AG08395 (cell line): ENCODE measurements at places on chromosomes 11 and 22.

- DNase-seq: no peak
These were observed 7.9 kb downstream of the SLC35C1 start for GRCh38 chr11:45812581-45813548.

GRCh38 chr11:133559382-133559781 lies 27.1 kb upstream of the OPCML start:
- no peak for DNase-seq

- no peak for DNase-seq
These were observed 16.4 kb upstream of the KDM2A start for GRCh38 chr11:67102664-67103063.

GRCh38 chr22:49903322-49904039 lies 14.8 kb downstream of the ALG12 start:
- no peak for DNase-seq

GRCh38 chr11:99443276-99443675 lies 422.5 kb downstream of the CNTN5 start:
- DNase-seq: no peak

DNA sequence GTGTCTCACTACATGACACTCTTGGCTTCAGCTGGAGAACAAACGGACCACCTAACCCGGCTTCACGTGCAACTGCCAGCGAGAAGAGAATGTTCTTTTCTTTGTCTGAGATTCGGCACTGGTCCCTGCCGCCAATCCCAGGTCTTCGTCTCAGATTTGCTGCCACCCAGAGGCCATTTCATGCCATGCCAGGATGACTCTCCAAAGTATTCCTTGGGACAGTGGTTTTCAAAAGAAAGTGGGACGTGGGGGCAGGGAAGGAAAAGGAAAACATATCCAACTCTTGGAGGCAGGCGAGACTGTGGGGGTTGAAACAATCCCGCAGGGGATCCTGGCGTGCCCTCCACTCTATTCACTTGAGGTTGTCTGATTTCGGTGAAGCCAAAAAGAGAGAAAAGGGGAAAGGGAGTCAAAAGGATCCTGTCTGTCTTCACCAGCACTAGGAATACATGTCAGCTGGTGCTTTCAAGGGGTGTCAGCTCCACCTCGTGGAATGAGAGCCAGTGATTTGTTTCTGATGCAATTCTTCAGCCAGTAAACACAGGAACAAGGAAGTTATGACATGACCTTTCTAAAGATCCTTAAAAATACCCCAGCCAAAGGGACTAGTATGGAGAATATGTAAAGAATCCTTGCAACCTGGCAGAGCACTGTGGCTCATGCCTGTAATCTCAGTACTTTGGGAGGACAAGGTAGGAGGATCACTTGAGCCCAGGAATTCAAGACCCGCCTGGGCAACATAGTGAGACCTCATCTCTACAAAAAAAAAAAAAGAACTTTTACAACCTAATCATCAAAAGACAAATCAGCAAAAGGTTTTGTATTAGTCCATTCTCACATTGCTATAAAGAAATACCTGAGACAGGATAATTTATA lies 41.0 kb upstream of the APLNR start:
- peak; percentile 86 for DNase-seq

DNA sequence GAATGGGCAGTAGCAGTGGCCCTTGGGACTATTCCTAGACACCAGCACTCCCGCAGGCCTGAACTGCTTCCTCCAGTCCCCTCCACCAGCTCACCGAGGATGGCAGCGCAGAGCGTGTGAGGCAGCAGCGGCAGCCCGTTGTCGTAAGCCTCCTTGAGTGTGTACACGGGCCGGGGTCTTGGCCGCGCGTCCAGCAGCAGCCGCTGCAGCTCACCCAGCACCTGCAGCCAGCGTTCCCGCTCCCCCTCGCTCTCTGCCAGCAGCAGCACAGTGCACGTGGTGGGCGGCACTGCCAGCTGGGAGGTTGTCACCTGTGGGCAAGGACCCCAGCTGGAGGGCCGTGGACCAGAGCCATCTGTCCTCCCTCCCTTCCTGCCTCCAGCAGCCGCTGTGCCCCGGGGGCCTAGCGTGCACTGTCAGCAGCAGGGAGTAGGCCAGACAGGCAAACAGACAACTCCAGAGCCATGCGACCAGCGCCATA lies 13.0 kb downstream of the CDC42BPG start:
- no peak for DNase-seq

DNA sequence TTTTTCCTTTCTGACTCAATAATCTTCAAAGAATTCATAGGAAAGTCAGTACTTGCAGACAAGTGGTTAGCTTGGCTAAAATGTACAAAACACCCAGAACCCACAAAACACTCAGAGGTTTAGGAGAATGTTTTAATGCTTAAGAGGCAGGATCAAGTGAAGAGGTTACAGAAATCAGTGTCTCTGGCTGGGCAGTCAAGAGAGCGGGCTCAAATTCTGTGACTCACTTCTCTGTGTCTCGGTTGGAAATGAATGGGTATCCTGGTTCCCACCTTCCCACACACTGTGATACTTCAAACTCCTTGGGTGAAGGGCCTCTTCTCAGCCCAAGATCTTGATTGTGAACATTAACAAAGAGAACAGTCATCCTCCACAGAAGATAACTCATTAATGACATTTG lies 3.8 kb downstream of the MPEG1 start:
- DNase-seq: no peak

- DNase-seq: no peak
These were observed 1380.6 kb upstream of the RAG2 start for GRCh38 chr11:37978647-37979046.

DNA sequence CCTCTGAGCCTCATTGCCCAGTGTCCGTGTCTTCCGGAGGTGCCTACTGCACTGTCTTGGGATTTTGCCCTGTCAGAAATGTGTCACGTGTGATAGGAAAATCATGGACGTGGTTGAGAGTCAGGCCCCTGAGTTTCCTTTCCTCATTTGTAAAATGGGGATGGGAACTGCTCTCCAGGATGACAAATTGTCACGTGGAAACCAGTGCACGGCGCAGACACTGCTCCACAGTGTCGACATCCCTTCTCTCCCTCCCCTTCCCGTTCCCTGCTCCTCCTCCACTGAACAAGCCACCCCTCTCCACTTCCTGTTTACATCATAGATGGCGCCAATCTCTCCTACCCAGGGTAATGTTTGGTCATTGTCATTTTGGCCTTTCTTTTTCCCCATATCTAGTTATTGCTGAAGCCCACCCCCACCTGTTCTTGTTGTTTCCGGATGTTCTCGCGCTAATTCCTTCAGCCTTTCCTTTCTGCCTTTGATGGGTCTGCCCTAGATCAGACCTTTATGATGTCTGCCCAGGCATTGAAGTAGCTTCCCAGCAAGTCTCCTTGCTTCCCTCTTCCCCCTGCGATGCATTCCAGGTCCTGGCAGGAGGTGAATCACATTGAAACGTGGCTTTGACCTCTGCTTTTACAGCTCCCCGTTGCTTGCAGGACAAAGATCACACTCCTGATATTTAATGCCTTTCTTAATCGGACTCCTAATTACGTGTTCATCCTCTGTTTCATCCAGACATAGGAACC lies 91.8 kb downstream of the TBC1D22A start:
- DNase-seq: no peak

DNA sequence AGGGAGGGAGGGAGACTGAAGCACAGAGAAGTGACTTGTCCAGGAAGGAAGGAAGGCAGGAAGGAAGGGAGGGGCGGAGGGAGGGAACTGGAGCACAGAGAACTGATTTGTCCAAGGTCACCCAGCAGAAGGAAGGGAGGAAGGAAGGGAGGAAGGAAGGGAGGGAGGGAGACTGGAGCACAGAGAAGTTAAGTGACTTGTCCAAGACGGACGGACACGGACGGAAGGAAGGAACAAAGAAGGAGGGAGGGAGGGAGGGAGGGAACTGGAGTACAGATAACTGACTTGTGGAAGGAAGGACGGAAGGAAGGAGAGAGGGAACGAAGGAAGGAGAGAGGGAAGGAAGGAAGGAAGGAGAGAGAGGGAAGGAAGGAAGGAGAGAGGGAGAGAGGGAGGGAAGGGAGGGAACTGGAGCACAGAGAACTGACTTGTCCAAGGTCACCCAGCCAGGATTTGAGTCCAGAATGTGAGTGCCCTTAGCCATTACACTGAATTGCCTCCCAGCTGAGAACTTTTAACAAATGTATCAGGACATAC lies 1.5 kb downstream of the SLC35F2 start:
- no peak for DNase-seq

- DNase-seq: no peak
These were observed 112.1 kb downstream of the RPL27A start for GRCh38 chr11:8794677-8795103.

DNA sequence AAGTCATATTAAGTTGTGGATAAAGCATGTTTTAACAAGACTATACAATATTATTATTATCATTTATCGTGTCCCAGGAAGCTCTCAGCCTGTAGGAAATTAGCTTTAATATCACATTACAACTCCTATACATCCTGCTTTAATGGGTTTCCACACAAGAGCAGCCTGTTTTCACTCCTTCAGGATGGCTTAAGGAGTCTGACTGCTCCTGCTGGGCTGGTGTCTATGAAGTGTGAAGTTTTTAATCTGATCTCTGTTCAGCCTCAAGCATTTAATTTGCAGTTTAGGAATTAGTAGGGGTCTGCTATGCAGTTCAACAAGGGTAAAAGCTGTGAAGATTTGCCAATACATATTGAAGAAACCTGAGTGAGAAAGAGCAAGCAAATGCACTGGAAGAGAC lies 653.4 kb upstream of the LRRC4C start:
- no peak for DNase-seq

DNA sequence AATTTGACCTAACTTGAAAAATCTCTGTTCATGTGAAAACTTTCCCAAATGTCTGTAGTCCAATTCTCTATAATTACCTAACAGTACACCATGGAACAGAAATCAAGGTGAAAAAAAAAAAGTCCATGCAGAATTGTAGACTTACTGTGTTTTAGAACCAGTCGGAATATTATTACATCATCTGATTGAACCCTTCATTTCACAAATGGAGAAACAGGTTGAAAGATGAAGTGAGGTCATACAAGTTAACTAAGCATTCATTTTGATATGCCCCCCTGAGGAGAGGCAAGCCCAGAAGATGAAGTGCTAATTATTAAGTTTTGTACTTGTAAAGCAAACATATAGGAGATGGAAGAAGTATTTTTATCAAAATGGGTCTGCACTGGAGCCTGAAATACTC lies 179.4 kb downstream of the WNT11 start:
- DNase-seq: no peak

GRCh38 chr22:21047730-21048129 lies 2.0 kb downstream of the LRRC74B start:
- DNase-seq: no peak

DNA sequence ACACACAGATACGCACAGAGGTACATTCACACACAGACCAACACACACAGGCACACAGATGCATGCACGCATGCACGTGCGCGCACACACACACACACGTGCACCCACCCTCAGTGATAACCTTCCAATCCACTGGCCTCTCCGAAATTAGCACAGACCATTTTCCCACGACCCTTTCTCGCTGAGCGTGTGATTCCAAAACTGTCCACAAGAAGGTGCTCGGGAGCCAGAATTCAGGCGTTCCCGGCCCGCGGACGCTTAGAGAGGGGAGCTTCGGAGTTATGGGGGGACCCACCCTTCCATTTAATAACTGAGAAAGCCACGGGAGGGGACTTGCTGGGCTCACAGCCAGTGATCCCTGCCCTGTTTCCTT lies 33.8 kb upstream of the SLC35C1 start:
- DNase-seq: peak; percentile 69

GRCh38 chr22:19062943-19063308 lies 59.3 kb downstream of the DGCR2 start:
- DNase-seq: no peak

DNA sequence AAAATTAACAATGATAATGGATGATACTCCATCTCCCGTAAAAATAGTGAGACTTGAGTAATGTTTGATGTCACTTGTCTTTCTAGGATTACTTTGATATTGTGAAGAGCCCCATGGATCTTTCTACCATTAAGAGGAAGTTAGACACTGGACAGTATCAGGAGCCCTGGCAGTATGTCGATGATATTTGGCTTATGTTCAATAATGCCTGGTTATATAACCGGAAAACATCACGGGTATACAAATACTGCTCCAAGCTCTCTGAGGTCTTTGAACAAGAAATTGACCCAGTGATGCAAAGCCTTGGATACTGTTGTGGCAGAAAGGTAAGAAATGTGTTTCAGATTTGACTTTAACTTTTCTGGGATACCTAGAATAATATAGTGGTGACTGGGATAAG lies 48.0 kb upstream of the L3MBTL2 start:
- no peak for DNase-seq

GRCh38 chr11:119108857-119109221 lies 1.7 kb downstream of the C2CD2L start:
- DNase-seq: no peak

- no peak for DNase-seq
These were observed 7.2 kb downstream of the ARSA start for GRCh38 chr22:50620593-50621355.

DNA sequence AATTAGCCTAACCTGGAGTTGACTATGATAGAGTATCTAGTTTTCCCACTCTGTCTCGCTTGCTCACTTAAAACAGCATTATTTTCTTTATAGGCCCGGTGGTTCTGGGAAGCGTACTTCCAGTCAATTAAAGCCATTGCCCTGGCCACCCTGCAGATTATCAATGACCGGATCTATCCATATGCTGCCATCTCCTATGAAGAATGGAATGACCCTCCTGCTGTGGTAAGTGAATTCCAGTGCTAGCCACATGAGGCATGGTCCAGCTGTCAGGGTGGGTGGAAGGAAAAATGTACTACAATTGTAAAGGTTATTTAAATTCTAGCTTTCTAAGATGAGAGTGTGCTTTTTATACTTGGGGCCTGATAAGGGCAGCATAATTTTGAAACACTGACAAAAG lies 76.0 kb downstream of the EXT2 start:
- DNase-seq: no peak

- DNase-seq: no peak
These were observed 1151.2 kb upstream of the CCDC90B start for GRCh38 chr11:84437071-84437980.

DNA sequence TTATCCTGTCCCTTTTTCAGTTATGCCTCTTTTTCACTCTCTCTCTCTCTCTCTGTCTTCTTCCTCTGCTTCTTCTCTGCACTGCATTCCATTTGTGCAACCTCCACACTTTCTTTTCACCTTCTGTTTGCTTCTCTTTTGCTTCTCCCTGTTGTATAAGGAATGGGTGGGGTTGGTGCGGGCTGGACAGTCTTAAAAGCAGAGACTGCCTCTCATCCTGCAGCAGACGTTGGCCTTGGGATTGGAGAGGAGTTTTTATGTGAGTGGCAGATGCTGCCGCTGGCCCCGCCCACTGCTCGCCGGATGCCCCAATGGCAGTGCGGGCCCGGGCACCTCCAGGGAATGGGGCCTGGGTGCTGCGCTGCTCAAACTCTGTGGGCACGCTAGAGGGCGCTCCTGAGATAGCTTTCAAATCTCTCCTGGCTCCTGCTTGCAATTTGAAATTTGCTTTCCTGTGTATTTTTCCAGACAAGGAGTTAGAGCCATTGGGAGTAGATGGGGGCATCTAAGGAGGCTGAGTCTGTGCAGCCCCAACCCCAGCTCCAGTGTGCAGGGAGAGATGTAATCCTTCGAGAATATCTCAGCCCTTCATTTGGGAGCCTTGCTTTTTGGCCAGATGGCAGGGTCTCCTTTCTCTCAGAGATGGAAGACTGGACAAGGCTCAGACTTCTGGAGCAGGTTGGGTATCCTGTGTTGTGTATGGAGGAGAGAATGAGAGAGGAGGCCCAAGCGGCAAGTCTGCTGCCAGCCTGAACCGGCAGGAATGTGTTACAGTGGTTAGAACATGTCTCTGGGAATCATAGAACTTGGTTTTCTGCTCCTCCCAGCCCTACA lies 81.2 kb downstream of the GRAMD1B start:
- DNase-seq: peak; percentile 98

GRCh38 chr22:35950262-35950661 lies 78.4 kb downstream of the RBFOX2 start:
- DNase-seq: no peak
